ENCODE measurements at places on chromosomes 13 and 19.

DNA sequence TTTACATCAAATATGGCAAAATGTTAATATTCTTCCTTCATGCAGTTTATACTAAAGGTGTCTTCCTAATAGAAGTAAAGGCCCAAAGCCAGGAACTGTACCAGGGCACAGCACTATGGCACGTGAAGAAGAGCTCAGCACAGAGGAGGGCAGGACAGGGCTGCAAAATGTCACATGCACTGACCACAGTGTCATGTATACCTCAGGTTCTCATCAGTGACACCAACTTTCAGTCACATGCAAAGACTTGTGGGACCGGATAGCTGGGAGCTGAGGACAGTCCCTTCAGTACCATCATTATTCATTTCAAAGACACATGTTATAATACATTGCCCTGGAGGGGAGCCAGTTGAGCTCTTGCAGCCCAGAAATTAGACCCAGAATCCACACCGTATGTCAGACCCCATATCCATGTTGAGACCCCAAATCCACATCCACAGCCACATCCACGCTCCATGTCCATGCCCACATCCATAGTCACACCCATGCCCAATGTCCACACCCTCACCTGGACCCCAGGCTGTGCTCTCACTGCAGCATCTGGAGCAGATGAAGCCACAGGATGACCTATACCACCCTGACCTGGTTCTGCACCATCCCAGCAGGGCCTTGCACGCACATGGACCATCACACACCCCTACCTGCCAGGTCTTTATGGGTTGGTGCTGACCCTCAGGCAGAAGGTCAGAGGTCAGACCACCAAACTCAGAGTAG lies 111.8 kb downstream of the TUBA3C start:
- no peak for DNase-seq

DNA sequence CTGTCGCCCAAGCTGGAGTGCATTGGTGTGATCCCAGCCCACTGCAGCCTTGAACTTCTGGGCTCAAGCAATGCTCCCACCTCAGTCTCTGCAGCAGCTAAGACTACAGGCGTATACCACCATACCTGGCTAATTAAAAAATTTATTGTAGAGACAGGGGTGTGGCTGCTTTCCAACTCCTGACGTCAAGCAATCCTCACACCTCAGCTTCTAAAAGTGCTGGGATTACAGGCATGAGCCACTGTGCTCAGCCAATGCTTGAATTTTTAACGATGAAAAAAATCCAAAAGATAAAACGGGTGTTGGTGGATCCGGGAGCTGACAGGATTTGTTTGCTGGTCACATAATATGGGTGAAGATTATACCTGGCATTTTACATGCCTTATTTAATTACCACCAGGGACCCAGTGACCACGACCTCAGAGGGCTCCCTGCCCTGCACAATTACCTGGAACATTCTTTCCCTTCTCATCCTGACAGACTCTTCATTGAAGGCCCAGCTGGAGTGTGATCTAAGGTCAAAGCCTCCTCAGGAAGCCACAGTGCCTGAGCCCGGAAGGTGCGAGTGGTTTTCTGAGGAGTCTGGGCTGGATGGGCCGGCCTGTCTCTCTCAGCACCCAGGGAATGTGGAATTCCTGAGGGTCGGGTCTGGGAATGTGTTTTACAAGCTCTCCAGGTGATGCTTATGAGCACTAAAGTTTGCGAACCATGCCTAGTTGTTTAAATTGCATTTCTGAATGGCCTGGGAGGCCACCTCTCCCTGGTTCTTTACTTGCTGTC lies 193.3 kb downstream of the USP12 start:
- no peak for DNase-seq

DNA sequence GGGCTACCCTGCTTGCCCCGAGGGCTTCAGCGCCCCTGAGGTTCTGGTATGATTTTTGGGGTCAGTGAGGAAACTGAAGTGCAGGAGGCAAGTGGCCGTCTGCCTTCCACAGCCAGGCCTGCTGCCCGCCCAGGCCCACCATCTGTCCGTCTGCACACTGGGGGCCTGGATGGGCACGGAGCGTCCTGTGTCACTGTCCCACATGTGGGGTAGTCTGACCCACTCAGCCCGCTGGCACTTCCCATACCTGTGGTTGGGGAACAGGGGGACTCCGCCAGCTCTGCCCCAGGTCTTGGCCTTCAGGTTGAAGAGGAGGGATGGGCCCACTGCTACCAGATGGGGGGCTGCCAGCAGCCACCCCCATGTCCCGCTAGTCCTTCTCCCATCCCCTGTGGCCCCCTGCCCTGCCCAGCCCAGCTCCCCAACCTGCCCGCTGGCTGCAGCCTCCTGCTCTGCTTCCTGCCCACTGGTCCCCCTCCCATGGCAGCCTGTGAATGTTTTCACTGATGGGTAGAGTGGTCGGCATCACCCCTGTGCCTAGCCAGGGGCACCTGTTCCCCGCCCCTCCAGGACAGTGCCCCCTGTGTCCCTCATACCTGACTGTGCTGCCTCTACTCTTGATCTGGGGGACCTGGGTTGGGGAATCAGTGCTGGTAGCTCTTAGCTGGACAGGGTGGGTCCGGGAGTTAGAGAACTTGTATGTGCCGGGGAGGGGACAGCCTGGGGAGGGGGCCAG lies 9.5 kb downstream of the PIAS4 start:
- no peak for DNase-seq

GRCh38 chr19:49690656-49691242 lies at the start of gene CPT1C:
Gene CPT1C, plus strand, starts transcription at chr19:49691116. Its CDS starts 1,137 bp downstream, at chr19:49692253.
- DNase-seq = peak; percentile 77

DNA sequence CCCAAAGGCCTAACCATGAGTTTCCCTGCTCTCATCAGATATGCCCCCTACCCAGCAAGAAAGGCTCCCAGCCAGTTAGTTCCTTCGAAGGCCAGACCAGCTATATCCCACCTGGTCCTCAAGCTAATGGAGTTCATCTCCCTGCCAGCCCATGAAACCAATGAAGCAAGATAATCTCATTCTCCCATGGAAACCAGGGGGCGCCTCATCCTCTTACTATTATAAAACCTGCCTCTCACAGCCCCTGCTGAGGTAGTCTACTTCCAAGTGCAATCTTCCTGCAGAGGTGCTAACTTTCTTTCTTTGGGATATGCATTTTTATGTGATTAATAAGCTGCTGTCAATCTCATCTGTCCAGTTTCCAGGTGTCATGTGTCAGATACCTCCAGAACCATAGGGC lies 34.0 kb upstream of the ZNF573 start:
- DNase-seq = no peak

GRCh38 chr19:38145623-38146022 lies 78.4 kb downstream of the DPF1 start:
- no peak for DNase-seq

DNA sequence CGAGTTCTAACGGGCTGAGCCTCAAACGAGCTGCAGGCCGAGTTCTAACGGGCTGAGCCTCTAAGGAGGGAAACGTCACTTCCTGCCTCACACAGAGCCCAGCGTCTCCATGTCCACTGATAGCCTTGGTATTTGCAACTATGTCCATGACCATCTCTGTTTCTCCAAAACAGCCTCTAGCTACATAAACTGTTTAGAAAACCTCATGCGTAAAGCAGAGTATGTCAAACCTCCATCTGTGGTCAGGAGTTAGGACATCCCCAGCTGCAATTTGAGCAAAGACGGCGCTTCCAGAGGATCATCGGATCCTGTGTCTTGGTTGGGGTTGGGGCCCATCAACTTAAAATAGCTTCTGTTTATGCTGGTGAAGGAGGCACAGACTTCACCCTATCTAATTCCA lies 20.8 kb downstream of the RASA3 start:
- peak; percentile 92 for DNase-seq

GRCh38 chr13:82116422-82116989 lies 1765.8 kb downstream of the SLITRK1 start:
- no peak for DNase-seq

GRCh38 chr13:48733739-48734335 lies 80.1 kb downstream of the CYSLTR2 start:
- no peak for DNase-seq

DNA sequence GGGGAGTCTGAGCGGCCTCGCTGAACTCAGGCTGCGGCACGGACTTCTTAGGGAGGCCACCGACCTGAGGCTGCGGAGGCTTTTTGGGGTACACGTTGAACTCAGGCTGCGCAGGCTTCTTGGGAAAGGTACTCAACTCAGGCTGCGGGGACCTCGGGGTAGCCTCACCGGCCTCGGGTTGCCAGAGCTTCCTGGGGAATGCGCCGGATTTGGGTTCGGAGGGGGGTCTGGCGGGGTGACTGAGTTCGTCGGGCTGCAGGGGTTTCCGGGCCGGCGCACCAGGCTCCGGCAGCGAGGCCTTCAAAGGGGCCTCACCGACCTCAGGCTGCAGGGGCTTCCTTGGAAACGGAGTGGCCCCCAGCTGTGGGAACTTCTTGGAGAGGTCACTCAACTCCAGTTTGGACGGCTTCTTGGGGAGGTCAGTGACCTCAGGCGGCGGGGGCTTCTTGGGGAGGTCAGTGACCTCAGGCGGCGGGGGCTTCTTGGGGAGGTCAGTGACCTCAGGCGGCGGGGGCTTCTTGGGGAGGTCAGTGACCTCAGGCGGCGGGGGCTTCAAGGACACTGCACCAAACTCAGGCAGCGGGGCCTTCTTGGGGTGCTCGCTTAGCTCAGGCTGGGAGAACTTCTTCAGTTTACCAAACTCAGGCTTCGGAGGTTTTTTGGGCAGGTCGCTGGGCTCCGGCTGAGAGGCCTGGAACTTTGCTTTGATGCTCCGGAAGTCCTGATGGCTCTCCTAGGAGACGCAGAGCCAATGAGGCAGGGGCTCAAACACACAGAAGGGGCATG lies 3.2 kb downstream of the PRAM1 start:
- DNase-seq = no peak

DNA sequence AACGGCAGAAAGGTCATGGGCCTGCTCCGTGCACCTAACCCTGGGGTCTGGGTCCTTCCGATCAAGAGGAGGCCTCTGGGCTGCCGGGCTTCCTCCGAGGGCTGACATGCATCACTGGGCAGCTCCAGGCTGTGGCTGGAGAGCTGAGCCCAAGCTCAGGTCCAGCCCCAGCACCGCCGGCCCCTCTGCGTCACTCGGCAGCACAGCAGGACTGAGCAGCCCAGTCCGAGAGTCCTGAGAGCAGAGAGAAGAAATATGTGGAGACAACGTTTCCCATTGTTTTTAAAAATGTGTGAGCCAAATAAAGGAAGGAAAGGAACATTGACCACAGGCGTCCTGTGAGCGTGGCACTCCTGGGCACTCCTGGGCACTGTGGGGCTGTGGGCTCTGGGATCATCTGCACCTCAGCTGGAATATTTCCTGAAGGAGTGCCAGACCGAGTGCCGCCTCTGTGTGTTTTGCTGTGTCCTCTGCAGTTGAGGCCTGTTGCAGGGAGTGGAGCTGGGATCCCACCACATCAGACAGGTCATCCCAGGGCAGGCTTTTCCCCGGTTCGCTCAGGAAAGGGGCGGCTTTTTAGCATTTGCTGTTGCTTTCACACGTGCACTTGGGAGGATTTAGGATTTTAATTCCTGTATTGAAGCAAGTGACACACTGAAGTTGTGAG lies 37.8 kb upstream of the TFDP1 start:
- no peak for DNase-seq

DNA sequence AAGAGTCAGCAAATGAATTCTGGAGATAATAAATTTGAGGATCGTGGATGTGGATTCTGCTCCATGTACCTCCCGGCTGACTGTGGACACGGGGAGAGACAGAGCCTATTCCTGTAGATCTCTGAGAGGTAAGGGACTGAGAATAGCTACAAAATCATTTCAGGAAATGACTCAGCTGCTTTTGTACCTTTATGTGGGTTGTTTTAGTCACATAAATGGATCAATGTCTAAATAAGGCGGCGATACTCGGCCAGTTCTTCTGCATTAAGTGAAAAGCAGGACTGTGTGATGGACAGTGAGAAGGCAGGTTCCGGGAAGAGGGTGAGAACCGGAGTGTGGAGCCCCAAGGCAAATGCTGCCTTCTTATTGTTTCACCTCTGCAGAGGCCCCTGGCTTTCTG lies 128.1 kb downstream of the EFNB2 start:
- DNase-seq = no peak

GRCh38 chr19:47510516-47511127 lies 4.2 kb downstream of the NAPA start:
- no peak for DNase-seq

- peak; percentile 97 for DNase-seq
These were observed 9.1 kb upstream of the OLFM2 start for GRCh38 chr19:9945319-9945966.

- no peak for DNase-seq
These were observed 19.8 kb downstream of the ZNF583 start for GRCh38 chr19:56423985-56424353.

GRCh38 chr13:24275041-24275440 lies 34.3 kb upstream of the C1QTNF9 start:
- no peak for DNase-seq

GRCh38 chr19:17564781-17565180 lies 9.3 kb downstream of the COLGALT1 start:
- no peak for DNase-seq

- DNase-seq = peak; percentile 61
These were observed 8.4 kb downstream of the SPRYD7 start for GRCh38 chr13:49927755-49928154.

DNA sequence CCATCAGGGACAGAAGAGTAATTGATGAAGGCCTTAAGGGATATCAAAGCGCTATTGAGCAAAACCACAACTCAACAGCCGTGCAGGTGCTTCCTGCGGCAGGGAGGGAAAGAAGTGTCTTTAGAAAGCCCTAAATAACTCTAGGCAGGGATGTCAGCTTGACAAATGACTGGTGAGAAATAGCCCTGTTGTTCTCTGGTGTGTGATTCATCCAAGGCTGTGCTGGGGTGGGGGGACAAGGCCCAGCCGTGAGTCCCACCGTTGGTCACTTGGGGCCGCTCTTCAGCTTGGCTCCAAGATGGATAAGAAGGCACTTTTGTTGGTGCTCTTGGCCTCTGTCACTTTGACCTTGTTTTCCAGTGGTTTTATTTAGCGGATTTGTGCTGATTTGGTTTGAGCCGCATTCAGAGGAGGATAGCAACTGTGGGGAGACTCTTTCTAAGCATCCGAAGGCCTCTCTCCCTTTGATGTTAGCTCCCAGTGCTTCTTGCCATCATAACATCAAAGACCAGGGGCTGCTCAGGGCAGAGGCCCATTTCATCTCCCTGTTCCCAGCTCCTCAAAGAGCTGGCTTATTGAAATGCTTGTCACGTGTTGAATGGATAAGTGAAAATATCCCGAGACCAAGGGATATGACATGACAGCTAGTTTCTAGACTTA lies 130.3 kb upstream of the SERP2 start:
- peak; percentile 3 for DNase-seq

DNA sequence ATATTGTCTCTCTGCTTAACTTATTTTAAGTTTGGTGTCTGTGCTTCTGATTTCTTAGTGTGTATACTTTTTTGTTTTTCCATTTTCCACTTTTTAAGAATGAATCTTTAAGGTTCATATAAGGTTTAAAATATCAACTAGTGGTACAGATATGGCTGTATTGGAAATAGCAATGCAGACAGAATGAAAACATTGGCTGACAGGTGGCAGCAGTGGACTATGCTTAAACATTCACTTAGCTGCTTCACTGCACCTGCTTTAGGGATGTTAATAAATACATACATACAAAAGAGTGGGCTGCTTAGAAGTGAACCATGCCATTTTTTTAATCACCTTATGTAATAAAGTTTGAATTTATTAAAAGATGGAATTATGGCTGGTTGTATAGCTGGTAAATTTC lies 27.3 kb downstream of the TM9SF2 start:
- DNase-seq = no peak

- no peak for DNase-seq
These were observed 6.3 kb downstream of the BICRA start for GRCh38 chr19:47615230-47615629.

- DNase-seq = no peak
These were observed 20.9 kb upstream of the PLAUR start for GRCh38 chr19:43690890-43691289.

GRCh38 chr13:40456979-40457553 lies 209.4 kb downstream of the FOXO1 start:
- no peak for DNase-seq

GRCh38 chr13:74452176-74452575 lies 318.0 kb upstream of the KLF12 start:
- DNase-seq = no peak
